ENCODE measurements at places on chromosomes 5 and 9.

DNA sequence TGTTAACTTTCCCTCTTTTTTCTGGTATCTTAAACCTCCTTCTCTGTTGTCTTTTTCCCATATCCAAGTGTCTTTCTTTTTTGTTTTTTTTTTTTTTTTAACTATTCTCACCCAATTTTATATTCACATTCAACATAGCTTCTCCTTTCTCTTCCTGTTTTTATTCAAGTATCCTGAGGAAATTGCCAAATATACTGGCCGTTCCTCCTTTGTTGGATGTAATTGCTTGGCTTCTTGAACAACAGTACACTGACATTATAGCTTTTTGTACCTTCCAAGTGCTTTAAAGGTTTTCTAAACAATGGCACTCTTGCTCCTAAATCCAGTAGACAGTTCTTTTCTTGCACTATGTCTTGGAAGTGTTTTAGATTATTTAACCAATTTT lies 1146.8 kb downstream of the MAT2B start:
- DNase-seq, result no peak

DNA sequence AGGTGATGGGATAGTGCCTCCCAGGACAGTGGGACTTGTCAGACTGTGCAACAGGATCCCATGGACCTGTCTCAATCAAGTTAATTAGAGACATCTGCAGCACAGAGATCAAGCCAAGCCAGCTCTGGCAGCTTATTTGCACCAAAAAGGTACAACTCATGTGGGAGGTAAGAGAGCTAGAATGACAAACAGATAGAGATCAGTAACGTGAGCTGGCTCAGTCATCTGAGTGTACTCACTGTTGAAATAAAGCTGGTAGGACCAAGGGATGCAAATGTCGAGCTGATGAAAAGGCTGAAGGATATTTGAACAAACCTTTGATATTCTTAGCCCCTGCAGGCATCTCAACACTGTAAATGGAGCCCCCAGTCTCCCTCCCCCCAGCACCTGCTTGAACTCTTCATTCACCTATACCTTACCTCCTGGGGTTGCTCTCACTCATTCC lies 198.1 kb downstream of the EFNA5 start:
- DNase-seq, result no peak

DNA sequence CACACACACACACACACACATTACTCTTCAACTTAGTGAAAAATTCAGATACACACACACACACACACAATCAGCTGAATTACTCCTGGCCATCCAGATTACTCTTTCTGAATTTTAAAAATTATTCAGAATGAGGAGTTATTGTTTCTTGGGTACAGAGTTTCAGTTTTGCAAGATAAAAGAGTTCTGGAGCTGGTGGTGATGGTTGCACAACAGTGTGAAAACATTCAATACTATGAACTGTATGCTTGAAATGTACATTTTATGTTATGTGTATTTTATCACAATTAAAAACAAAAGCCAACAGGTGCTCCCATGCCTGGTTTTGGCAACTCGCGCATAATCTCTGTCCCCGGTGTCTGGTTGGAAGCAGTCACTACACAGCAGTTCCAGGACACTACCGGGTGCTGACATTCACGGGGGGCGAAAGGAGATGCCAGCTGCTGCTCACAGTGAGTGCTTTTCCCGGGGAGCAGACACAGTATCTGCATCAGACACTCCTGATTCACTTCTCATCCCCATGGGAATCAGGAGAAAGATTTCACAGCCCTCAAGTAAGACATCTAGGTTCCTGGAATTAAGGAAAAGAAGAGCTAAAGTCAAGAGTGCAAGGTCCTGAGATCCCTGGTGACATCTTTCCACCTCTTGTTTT lies 55.7 kb downstream of the LHFPL2 start:
- peak; percentile 46 for DNase-seq

DNA sequence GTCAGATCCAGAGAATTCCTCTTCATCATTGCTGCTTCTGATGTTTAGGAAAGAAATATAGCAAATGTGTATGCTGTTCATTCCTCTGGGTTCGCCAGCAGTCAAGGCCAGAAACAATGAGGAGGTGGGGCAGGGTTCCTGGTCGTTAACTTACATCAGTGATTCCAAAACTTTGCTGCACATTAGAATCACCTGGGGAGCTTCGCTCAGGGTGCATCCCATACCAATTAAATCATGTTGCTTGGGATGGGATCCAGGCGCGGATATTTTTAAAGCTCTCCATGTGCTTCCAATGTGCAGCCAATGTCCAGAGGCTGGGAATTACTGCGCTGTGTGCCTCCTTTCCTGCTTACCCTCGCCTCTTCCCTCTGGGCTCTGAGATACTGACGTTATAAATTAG lies 227.9 kb upstream of the KLF9 start:
- DNase-seq, result no peak

DNA sequence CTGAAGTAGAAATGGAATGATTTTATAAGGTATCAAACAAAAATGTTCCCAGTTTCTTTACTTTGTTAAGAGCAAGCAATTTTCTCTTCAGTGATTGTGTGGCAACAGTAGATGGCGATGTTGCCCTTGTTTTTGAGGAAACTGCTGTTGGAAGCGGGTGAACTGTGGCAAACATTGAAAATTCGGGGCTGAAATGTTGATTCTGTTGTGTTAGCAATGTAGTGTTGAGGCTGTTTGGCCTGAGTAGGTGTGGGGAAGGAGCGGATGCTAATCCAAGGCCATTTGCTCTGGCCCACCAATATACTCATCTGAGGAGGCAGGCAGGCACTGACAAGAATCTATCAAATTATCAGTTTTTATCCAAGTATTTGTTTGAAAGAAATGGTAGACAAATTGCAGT lies 129.8 kb downstream of the SLC12A2 start:
- DNase-seq, result peak; percentile 27
